Activated CD8-positive, alpha-beta T cell treated with anti-CD3 and anti-CD28 coated beads, Interleukin-2, amount 10 ng/mL, durations not matched to agents 7 days and 5 days (primary cell): ENCODE measurements at places on chromosomes 1 and 21. TPM values are rescaled to one million over a fixed set of nuclear protein-coding genes. Genes with fewer than 3 reads are reported as not detected.

YBEY gene
- 15.2 TPM for total RNA-seq

CYP4X1 gene
- not detected for total RNA-seq

NR0B2 gene
- total RNA-seq = not detected

RAB3B gene
- total RNA-seq = 0.08 TPM

OR14K1 gene
- total RNA-seq = not detected

ATP6V1G3 gene
- not detected for total RNA-seq

PRDM15 gene
- 8.5 TPM for total RNA-seq

PAX7 gene
- total RNA-seq = not detected

HES3 gene
- total RNA-seq = not detected

GALE gene
- total RNA-seq = 27.6 TPM

PWP2 gene
- 2.9 TPM for total RNA-seq

CFHR3 gene
- not detected for total RNA-seq

HSPA6 gene
- 1.1 TPM for total RNA-seq
